ENCODE measurements at places on chromosomes 1 and 21. TPM values are rescaled to one million over a fixed set of nuclear protein-coding genes. Genes with fewer than 3 reads are reported as not detected.

- no peak overlapping the region for H3K27ac ChIP-seq
- DNase-seq, result no peak
- no peaks in the 10 kb centered on the region for H3K4me1 ChIP-seq
- no peaks in the 10 kb centered on the region for H3K36me3 ChIP-seq
- H3K4me3 ChIP-seq, result no peak overlapping the region
Measured at GRCh38 chr1:143497374-143497747, 474.4 kb downstream of the FAM72C start.

- no peak overlapping the region for H3K4me3 ChIP-seq
- peaks cover 33% of the 10 kb centered on the region for H3K36me3 ChIP-seq
- H3K4me1 ChIP-seq, result peaks cover 25% of the 10 kb centered on the region
- peak overlapping the region; percentile 70 for H3K27ac ChIP-seq
Measured at GRCh38 chr1:16248007-16248436, 11.0 kb upstream of the CPLANE2 start.

CFAP141 gene
- total RNA-seq, result 0.89 TPM

- no peak overlapping the region for H3K27ac ChIP-seq
- DNase-seq, result no peak
- H3K27me3 ChIP-seq, result no peaks in the 10 kb centered on the region
- H3K4me3 ChIP-seq, result no peak overlapping the region
Measured at GRCh38 chr21:32389337-32390015, 3.3 kb downstream of the URB1 start.

- no peak for DNase-seq
- H3K36me3 ChIP-seq, result peaks cover 45% of the 10 kb centered on the region
- H3K4me1 ChIP-seq, result no peaks in the 10 kb centered on the region
- H3K27me3 ChIP-seq, result no peaks in the 10 kb centered on the region
Measured at GRCh38 chr1:151157067-151157531, 650 bp downstream of the TNFAIP8L2 start.

DNA sequence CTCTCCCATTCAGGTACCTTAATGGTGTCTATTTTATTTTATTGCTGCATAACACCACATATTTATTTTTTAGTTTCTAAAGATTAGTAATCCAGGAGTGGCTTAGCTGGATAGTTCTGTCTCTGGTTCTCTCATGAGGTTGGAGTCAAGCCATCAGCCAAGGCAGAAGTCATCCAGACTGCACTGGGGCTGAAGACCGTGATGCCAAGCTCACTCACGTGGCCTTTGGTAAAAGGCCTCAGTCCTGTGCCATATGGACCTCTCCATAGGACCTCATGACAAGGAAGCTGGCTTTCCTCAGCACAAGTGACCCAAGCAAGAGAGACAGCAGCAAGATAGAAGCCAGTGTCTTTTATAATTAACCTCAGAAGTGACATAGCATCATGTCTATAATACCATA lies 23.0 kb upstream of the DDR2 start:
- no peaks in the 10 kb centered on the region for H3K27me3 ChIP-seq
- no peak overlapping the region for H3K27ac ChIP-seq
- no peak for DNase-seq
- H3K4me3 ChIP-seq, result no peak overlapping the region

DNA sequence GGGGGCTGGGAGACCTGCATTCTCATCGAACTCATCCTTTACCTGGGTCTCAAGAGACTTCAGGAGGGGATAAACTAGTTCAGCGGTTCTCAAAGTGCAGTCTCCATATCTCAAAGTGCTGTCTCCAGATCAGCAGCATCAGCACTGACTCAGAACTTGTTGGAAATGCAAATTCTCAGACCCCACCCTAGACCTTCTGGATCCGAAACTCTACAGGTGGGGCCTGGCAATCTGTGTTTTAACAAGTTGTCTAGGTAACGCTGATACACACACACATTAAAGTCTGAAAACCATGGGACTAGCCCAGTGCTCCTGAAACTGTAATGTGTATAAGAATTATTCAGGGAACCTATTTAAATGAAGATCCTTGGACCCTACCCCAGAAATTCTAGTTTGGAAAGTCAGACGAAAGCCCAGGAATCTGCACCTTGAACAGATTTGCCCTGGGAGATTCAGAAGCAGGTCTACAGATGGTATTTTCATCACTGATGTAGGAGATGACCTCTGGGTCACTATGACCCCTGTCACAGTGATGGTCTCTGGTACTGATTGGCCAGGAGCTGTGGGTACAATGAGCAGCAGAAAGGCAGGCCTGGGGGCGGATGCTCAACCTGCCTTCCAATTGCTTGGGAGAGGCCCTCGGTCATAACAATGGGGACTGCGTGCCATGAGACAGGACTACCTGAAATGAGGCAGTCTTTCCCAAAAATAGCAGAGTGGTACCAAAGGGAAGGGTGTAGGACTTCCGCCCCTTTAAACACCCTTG lies 127.2 kb downstream of the FAM78B start:
- no peaks in the 10 kb centered on the region for H3K36me3 ChIP-seq
- no peak overlapping the region for H3K4me3 ChIP-seq
- DNase-seq, result no peak
- no peak overlapping the region for H3K27ac ChIP-seq
- H3K27me3 ChIP-seq, result no peaks in the 10 kb centered on the region

TPTE gene
- not detected for total RNA-seq

GRCh38 chr1:44700573-44700972 lies 26.1 kb downstream of the ARMH1 start:
- H3K4me3 ChIP-seq, result no peak overlapping the region
- DNase-seq, result no peak
- peaks cover 4% of the 10 kb centered on the region for H3K4me1 ChIP-seq

NR1I3 gene
- total RNA-seq, result not detected

PAX7 gene
- total RNA-seq, result 1.5 TPM

GRCh38 chr1:162088281-162088969 lies 18.9 kb downstream of the NOS1AP start:
- H3K27me3 ChIP-seq, result no peaks in the 10 kb centered on the region
- H3K36me3 ChIP-seq, result no peaks in the 10 kb centered on the region
- no peak overlapping the region for H3K4me3 ChIP-seq
- no peak overlapping the region for H3K27ac ChIP-seq

DNA sequence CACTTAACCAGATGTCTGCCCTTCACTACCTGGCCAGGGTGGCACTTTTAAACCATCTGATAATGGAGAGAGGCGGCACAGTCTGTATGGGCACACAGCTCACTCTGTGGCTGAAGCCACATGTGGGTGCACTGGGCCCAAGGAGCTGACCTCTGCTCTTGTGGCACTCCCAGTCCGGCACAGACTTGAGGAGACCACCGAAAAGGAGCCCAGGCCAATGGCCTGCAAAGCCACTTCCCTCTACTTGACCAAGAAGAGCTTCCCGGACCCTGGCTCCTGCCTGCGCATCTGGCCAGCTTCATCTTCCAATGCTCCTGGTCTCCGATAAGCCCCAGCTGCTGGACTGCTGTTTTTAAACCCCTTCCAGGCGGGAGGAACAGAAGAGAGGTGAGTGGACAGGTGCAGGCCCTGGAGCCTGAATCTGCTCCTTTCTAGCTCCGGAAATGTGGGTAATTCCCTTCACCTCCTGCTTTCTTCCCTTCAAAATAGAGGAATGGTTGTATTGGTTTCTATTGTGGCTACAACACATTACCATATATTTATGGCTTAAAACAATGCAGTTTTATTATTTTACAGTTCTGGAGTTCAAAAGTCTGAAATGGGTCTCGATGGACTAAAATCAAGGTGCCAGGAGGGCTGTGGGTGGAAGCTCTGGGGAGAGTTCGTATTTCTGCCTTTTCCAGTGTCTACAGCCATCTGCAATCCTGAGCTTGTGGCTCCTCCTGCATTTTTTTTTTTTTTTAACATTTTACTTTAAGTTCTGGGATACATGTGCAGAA lies 11.6 kb downstream of the GNG4 start:
- no peaks in the 10 kb centered on the region for H3K27me3 ChIP-seq
- H3K36me3 ChIP-seq, result peaks cover 6% of the 10 kb centered on the region

LENEP gene
- 0.22 TPM for total RNA-seq

TTC22 gene
- 1.2 TPM for total RNA-seq

DNAJC28 gene
- 5.4 TPM for total RNA-seq

NT5C1A gene
- 2.4 TPM for total RNA-seq

DNA sequence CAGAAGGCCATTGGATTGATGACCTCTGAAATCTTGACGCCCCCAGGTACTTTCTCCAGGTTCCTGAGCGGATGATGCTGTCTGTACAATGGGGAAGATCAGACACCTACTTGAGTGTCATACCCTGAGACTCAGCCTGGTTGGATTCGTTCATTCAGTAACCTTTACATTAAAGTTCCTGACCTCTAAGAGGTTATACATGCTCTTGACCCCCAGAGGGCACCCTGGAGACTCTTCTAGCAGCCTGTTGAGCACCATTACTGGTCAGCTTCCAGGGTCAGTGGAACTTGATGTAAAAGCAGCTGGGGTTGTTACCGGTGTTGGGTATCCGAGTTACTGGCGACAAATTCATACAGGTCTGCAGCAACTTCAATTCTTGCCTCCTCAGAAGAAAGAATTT lies 114.3 kb upstream of the ZNF678 start:
- H3K27me3 ChIP-seq, result no peaks in the 10 kb centered on the region
- no peaks in the 10 kb centered on the region for H3K4me1 ChIP-seq
- no peak overlapping the region for H3K4me3 ChIP-seq
- no peak overlapping the region for H3K27ac ChIP-seq
- no peak for DNase-seq

DNA sequence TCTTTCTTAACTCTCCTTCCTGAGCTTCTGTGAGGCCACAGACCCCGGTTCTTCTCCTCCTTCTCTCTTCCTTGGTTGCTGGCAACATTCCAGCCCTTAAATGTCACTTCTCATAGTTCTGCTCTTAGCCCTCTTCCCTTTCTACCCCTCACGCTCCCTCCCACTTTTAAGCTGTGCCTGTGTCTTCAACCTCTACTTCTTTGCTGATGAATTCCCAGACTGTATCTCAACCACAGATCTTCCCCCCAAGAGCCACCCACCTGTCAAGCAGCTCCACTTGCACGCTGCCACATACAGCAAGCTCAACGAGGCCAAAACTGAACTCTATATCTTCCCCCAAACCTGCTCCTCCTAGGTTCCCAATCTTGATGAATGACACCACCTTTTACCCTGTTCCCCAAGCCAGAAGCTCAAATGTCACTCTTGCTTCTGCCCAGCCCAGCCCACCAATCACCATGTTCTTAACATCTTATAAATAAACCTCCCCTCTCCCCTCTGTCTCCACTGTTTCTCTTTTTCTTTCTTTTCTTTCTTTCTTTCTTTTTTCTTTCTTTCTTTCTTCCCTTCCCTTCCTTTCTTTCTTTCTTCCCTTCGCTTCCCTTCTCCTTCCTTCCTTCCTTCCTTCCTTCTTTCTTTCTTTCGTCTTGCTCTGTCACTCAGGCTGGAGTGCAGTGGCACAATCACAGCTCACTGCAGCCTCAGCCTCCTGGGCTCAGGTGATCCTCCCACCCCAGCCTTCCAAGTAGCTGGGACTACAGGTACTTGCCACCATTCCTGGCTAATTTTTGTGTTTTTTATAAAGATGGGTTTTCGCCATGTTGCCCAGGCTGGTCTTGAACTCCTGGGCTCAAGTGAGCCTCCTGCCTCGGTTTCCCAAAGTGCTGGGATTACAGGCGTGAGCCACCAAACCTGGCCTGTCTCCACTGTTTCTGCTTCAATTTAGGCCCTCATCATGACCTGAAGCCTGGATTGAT lies 19.8 kb upstream of the PTP4A2 start:
- H3K4me3 ChIP-seq, result no peak overlapping the region
- peaks cover 15% of the 10 kb centered on the region for H3K4me1 ChIP-seq
- no peaks in the 10 kb centered on the region for H3K36me3 ChIP-seq
- DNase-seq, result no peak

TMEM63A gene
- 59.7 TPM for total RNA-seq

GRCh38 chr1:110067479-110067892 lies 3.0 kb downstream of the ALX3 start:
- H3K4me3 ChIP-seq, result no peak overlapping the region
- H3K27me3 ChIP-seq, result peaks cover 68% of the 10 kb centered on the region
- no peak for DNase-seq
- H3K4me1 ChIP-seq, result peaks cover 34% of the 10 kb centered on the region
- H3K27ac ChIP-seq, result no peak overlapping the region

DNA sequence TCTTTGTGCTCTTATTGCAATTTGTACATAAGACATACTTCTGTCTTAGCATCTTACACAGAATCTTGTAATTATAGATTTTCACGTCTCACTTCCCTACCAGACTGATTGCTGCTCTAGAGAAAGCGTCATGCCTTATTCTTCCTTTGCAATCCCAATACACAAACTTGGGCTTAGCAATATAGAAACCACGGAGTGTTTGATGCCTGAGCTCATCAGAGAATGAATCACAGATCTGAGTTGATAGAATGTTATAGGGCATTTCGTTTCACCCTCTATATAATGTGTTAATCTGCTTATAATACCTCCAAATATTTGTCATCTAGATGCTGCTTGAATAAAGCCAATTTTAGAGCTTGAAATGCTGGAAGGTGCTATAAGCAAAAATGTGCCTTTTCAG lies 6.6 kb downstream of the FMO1 start:
- H3K4me3 ChIP-seq, result no peak overlapping the region
- no peak for DNase-seq
- no peaks in the 10 kb centered on the region for H3K36me3 ChIP-seq
- peaks cover 3% of the 10 kb centered on the region for H3K27me3 ChIP-seq

GUCA2A gene
- total RNA-seq, result not detected

SERINC2 gene
- total RNA-seq, result 0.89 TPM

- no peaks in the 10 kb centered on the region for H3K4me1 ChIP-seq
- H3K36me3 ChIP-seq, result no peaks in the 10 kb centered on the region
- no peak for DNase-seq
- H3K27ac ChIP-seq, result no peak overlapping the region
- H3K4me3 ChIP-seq, result no peak overlapping the region
- no peaks in the 10 kb centered on the region for H3K27me3 ChIP-seq
Measured at GRCh38 chr1:97832481-97832880, 88.4 kb downstream of the DPYD start.

- DNase-seq, result no peak
- H3K27ac ChIP-seq, result no peak overlapping the region
- no peaks in the 10 kb centered on the region for H3K27me3 ChIP-seq
Measured at GRCh38 chr1:193338194-193338593, 151.8 kb upstream of the B3GALT2 start.

DNA sequence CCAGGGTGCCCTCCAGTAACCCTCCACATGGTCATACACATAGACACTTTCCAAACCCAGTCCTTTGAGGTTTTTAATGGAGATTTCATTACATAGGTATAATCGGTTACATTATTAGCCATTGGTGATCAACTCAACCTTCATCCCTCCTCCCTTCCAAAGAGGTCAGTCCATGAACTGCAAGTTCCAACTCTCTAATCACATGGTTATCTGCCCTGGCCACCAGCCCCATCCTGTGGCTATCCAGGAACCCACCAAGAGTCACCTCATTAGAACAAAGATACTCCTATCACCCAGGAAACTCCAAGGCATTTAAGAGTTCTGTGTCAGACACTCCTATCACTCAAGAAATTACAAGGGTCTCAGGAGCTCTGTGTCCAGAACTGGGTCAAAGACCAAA lies 12.2 kb downstream of the ATP1A4 start:
- H3K27ac ChIP-seq, result no peak overlapping the region
- no peaks in the 10 kb centered on the region for H3K27me3 ChIP-seq
- DNase-seq, result no peak
- H3K4me1 ChIP-seq, result no peaks in the 10 kb centered on the region

Data from spinal cord (tissue), 10 donors.